ENCODE measurements at places on chromosomes 13 and 19. TPM values are rescaled to one million over a fixed set of nuclear protein-coding genes. Genes with fewer than 3 reads are reported as not detected.

The ZNF546 gene
- 5.5 TPM for total RNA-seq

GRCh38 chr13:44425041-44425814, 51.6 kb downstream of the SERP2 start:
- H3K27ac ChIP-seq = no peak overlapping the region
- no peaks in the 10 kb centered on the region for H3K36me3 ChIP-seq
- peaks cover 2% of the 10 kb centered on the region for H3K27me3 ChIP-seq
- no peak overlapping the region for H3K4me3 ChIP-seq
- peaks cover 16% of the 10 kb centered on the region for H3K4me1 ChIP-seq
- no peak for DNase-seq

GRCh38 chr19:35207391-35207871, 21.1 kb downstream of the FAM187B start:
- no peaks in the 10 kb centered on the region for H3K27me3 ChIP-seq
- no peak for DNase-seq
- H3K4me1 ChIP-seq = no peaks in the 10 kb centered on the region
- no peaks in the 10 kb centered on the region for H3K36me3 ChIP-seq

GRCh38 chr13:19967621-19968020, 9.1 kb downstream of the ZMYM2 start:
- H3K4me3 ChIP-seq = no peak overlapping the region
- no peak overlapping the region for H3K27ac ChIP-seq
- peaks cover 16% of the 10 kb centered on the region for H3K36me3 ChIP-seq
- no peaks in the 10 kb centered on the region for H3K27me3 ChIP-seq

- no peak for DNase-seq
- peak overlapping the region; percentile 92 for H3K4me3 ChIP-seq
- H3K27me3 ChIP-seq = no peaks in the 10 kb centered on the region
- peaks cover 5% of the 10 kb centered on the region for H3K36me3 ChIP-seq
- peak overlapping the region; percentile 61 for H3K27ac ChIP-seq
- H3K4me1 ChIP-seq = peaks cover 8% of the 10 kb centered on the region
Observed at GRCh38 chr19:4474514-4475022, 2.5 kb downstream of the HDGFL2 start.

The PLPPR3 gene
- total RNA-seq = 29.2 TPM

The CALR gene
- total RNA-seq = 1,188 TPM

GRCh38 chr19:31725051-31725450, 375.8 kb upstream of the TSHZ3 start:
- DNase-seq = no peak
- no peak overlapping the region for H3K27ac ChIP-seq
- H3K4me3 ChIP-seq = no peak overlapping the region
- no peaks in the 10 kb centered on the region for H3K4me1 ChIP-seq
- peaks cover 70% of the 10 kb centered on the region for H3K27me3 ChIP-seq

GRCh38 chr13:43326100-43326499, 302.7 kb downstream of the DNAJC15 start:
- no peak overlapping the region for H3K4me3 ChIP-seq
- H3K27me3 ChIP-seq = peaks cover 51% of the 10 kb centered on the region
- no peak overlapping the region for H3K27ac ChIP-seq
- no peak for DNase-seq
- H3K4me1 ChIP-seq = peaks cover 7% of the 10 kb centered on the region

The MUC16 gene
- 342 TPM for total RNA-seq

The B3GNT3 gene
- total RNA-seq = 22.6 TPM

- no peaks in the 10 kb centered on the region for H3K27me3 ChIP-seq
- peaks cover 26% of the 10 kb centered on the region for H3K4me1 ChIP-seq
- no peak for DNase-seq
- H3K27ac ChIP-seq = peak overlapping the region; percentile 100
Observed at GRCh38 chr19:35743640-35744429, 1.4 kb downstream of the U2AF1L4 start.

DNA sequence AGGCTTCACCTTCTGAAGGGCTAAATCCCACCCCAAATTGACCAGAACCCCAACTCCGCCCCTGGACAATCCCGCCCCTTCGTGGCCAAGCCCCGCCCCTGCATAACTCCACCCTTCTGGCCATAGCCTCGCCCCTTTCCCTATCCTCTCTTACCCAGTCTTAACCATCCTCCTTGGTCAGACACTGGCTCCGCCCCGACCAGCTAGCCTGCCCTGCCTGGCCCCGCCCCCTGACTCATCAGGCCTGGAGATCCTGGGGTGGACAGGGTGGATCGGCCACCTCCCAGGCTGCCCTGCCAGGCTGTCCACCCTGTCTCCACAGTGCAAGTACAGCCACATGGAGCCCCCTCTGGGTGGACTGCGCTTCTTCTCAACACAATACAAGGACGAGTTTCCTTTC, 8.0 kb upstream of the ZNF358 start:
- H3K4me1 ChIP-seq = no peaks in the 10 kb centered on the region
- no peaks in the 10 kb centered on the region for H3K36me3 ChIP-seq
- DNase-seq = no peak
- H3K27me3 ChIP-seq = peaks cover 9% of the 10 kb centered on the region

The NEK5 gene
- total RNA-seq = 5.2 TPM

- no peaks in the 10 kb centered on the region for H3K27me3 ChIP-seq
- DNase-seq = no peak
- H3K4me1 ChIP-seq = no peaks in the 10 kb centered on the region
- H3K4me3 ChIP-seq = no peak overlapping the region
Observed at GRCh38 chr13:56988543-56988942, 152.2 kb upstream of the PRR20A start.

The DIAPH3 gene
- 8.6 TPM for total RNA-seq

GRCh38 chr19:58584498-58585441, 11.6 kb upstream of the MZF1 start:
- DNase-seq = no peak
- H3K4me3 ChIP-seq = no peak overlapping the region
- no peaks in the 10 kb centered on the region for H3K4me1 ChIP-seq
- H3K27me3 ChIP-seq = no peaks in the 10 kb centered on the region
- no peak overlapping the region for H3K27ac ChIP-seq
- peaks cover 5% of the 10 kb centered on the region for H3K36me3 ChIP-seq

GRCh38 chr19:14119644-14120496, 2.3 kb upstream of the PRKACA start:
- H3K27me3 ChIP-seq = no peaks in the 10 kb centered on the region
- H3K4me1 ChIP-seq = peaks cover 22% of the 10 kb centered on the region
- H3K4me3 ChIP-seq = peak overlapping the region; percentile 47
- H3K27ac ChIP-seq = no peak overlapping the region
- DNase-seq = no peak

DNA sequence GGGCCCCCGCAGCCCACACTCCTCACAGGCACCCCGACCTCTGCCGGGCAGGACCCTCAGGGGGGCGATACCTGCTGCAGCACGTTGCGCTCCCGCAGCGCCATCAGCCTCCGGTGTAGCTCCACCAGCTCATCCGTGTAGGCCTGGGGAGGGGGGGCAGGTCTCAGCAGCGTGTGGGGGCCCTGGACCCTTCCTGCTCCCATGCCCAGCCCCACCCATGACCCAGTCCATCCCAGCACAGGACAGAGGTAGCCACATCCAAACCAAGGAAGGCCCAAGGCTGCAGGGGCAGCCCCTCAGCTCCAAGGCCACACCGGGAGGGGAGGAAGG, 66.5 kb downstream of the MLLT1 start:
- H3K27me3 ChIP-seq = no peaks in the 10 kb centered on the region
- no peak overlapping the region for H3K4me3 ChIP-seq
- H3K4me1 ChIP-seq = peaks cover 8% of the 10 kb centered on the region
- H3K36me3 ChIP-seq = peaks cover 6% of the 10 kb centered on the region
- H3K27ac ChIP-seq = no peak overlapping the region
- peak; percentile 72 for DNase-seq

GRCh38 chr13:101661839-101662238, 209.4 kb downstream of the ITGBL1 start:
- no peak overlapping the region for H3K27ac ChIP-seq
- H3K4me1 ChIP-seq = no peaks in the 10 kb centered on the region
- no peak for DNase-seq

DNA sequence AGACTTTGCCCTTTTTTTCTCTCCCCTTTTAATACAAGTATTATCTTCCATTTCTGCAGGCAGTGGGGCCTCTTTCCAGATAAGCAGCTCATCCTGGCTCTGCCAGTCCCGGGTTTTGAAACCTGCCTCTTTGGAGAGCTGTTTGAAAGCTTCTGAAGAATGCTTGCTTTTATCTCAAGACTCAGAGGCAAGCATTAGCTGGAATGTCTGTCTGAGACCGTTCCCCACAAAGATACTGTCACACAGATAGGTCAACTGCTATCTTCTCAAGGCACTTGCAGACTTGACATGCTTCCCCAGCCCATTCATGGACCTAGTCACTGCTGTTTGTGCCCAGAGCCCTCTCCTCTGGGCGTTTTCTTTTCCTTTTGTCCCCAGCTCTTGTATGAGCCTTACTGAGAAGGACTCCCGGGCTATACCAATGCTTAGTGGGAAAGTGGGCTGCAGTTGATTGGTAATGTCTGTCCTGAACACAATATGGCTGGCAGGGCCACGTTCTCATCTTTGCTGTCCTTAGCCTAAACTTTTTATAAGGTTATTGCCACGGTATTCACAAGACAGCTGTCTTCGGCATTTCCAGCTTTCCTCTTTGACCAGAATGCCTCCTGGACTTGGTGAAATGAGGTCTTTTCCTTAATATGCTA, 13.4 kb downstream of the SERP2 start:
- H3K4me1 ChIP-seq = peaks cover 22% of the 10 kb centered on the region
- no peaks in the 10 kb centered on the region for H3K27me3 ChIP-seq
- no peak overlapping the region for H3K4me3 ChIP-seq
- no peaks in the 10 kb centered on the region for H3K36me3 ChIP-seq
- DNase-seq = no peak

The NALCN gene
- 0.70 TPM for total RNA-seq

GRCh38 chr13:40671956-40672764, 5.7 kb upstream of the FOXO1 start:
- no peak overlapping the region for H3K4me3 ChIP-seq
- no peaks in the 10 kb centered on the region for H3K36me3 ChIP-seq
- no peak overlapping the region for H3K27ac ChIP-seq
- no peak for DNase-seq
- H3K27me3 ChIP-seq = peaks cover 10% of the 10 kb centered on the region

GRCh38 chr13:51158880-51159518, 47.9 kb upstream of the C13orf42 start:
- H3K27ac ChIP-seq = no peak overlapping the region
- no peak for DNase-seq

DNA sequence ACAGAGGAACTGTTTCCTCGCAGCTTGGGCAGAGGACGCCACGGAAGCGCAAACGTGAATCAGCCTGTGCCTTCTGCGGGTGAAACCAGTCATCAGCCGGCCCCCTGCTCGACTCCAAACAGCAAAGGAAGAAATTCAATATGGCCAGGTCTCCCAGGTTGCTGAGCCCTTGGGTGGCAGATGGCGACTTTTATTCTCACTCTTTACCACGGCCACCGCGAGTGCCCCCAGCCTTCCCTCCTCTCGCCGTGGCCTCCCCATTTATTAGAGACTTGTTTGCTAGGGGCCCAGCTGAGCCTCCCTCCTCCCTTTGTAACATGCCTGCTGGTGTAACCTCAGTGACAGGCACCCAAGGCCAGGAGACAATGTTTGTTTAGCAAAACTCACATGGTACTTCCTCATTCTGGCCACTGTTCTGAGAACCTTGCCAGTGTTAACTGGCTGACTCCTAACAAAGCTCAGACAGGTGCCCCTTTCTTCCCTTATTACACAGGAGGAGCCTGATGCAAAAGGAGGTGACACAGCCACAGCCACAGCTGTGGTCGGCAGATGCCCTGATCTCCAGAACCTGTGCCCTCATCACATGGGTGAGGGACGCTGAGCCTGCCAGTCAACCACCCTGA, 5.8 kb downstream of the RAB20 start:
- peak overlapping the region; percentile 47 for H3K4me3 ChIP-seq
- peaks cover 32% of the 10 kb centered on the region for H3K4me1 ChIP-seq
- DNase-seq = no peak
- H3K27ac ChIP-seq = peak overlapping the region; percentile 85

The NHLRC3 gene
- 17.3 TPM for total RNA-seq

The ZNF506 gene
- total RNA-seq = 11.8 TPM

- no peak overlapping the region for H3K4me3 ChIP-seq
- H3K4me1 ChIP-seq = no peaks in the 10 kb centered on the region
- no peak for DNase-seq
- H3K27ac ChIP-seq = no peak overlapping the region
- H3K27me3 ChIP-seq = peaks cover 41% of the 10 kb centered on the region
Observed at GRCh38 chr13:112366907-112367646, 9.1 kb upstream of the SPACA7 start.

The ARHGEF7 gene
- total RNA-seq = 109 TPM

DNA sequence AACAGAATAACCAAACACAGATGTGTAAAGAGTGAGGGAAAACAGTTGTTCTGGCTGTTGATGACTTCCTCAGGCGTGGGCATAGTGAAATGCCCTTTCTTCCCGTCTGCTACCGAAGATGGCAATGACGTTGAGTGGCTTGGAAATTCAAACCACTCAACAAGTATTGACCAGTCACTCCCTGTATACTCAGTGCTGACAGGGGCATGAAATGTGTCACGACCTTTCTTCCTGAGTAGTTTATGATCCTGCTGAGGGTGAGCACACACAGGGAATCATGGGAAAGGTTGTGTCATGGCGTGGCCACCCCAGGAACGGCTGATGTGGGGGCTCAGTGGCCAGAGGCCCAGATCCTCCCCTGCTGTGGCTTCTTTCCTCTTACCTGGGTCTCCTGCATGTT, 87.8 kb upstream of the C1QTNF9B start:
- H3K36me3 ChIP-seq = no peaks in the 10 kb centered on the region
- no peaks in the 10 kb centered on the region for H3K27me3 ChIP-seq
- no peak overlapping the region for H3K4me3 ChIP-seq
- H3K27ac ChIP-seq = no peak overlapping the region

The SOX21 gene
- total RNA-seq = 11.4 TPM

DNA sequence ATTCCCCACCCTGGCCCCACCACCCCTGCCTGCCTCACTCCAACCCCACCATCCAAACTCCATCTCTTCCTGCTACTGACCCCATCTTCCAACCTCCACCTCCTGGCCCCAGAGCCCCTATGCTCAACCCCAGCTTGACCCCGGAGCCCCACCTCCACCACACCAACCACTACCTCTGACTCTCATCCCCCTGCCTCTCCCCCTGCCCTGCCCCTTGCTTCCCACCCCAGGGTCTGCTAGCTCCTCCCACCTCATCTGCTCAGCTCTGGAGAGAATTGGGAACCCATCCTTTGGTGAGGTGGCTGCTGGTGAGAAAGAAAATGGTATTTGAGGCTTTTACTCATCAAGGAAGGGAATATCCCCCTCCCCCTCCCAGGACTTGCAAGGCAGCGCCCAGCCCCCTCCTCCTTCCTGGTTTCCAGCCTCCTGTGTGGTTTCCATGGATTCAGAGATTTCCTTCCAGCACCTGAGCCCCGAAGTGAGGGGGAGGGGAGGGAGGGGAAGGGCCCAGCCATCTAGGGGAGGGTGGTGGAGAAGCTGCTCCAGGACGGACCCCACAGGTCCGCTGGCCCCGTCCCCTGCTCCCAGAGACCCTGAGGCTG, 11.4 kb upstream of the PEPD start:
- H3K27me3 ChIP-seq = peaks cover 39% of the 10 kb centered on the region
- H3K4me1 ChIP-seq = peaks cover 5% of the 10 kb centered on the region
- no peaks in the 10 kb centered on the region for H3K36me3 ChIP-seq
- DNase-seq = no peak

The NFKBIB gene
- 13.7 TPM for total RNA-seq

GRCh38 chr19:11373166-11373884, 1.1 kb upstream of the SWSAP1 start:
- H3K36me3 ChIP-seq = peaks cover 3% of the 10 kb centered on the region
- H3K27me3 ChIP-seq = no peaks in the 10 kb centered on the region
- H3K4me3 ChIP-seq = no peak overlapping the region

The CYP4F2 gene
- total RNA-seq = not detected

All from type B pancreatic cell (in vitro differentiated cells).